ENCODE measurements at places on chromosomes 7 and 10.
A peak's percentile ranks its signal among the peaks of the same experiment; 100 is the strongest.

DNA sequence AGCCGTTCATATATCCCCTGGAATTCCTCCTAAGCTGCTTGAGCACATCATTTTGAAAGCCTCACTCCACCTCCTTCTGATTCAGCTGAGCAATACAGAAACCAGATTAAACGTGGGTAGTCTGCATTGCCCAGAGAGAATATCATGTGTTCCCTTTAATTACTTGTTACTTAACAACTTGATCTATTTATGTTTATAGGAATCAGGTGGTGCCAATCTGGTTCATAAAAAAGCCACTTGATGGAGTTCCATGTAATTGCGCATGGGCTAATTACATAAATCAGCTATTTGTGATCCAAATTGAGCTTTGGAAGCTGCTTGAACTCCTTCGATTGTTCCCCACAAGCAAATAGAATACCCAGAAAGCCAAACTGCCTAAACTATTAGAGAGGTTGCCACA, 114.7 kb upstream of the ADCY1 start:
- DNase-seq = peak; percentile 95

DNA sequence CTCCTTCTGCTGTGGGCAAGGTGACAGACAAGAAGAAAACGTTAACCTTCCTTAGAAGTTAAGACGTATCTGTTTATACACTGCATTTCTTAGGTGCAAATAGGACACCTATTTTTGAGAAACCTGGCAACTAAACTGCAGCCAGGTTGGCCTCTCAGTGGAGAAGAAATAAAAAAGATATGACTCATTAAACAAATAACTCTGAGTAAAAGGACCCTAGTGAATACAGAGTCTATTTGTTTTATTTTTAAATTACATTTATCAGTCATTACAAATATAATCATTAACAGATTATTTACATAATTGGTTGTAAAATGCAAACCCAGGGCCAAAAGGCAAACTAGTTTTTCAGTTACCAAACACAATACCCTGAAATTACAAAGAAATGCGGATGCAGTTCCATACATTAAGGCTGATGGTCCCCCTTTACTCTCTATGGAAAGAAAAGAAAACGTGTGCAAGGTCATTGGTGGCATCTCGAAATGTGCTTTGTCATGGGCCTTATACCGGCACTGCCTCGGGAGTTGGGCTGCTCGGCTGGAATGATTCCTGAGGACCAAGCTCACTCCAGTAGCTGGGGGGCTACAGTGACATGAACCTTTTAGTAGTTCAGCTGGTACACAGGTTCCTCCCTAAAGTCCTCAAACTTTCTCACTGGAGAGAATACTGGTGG, 38.4 kb downstream of the ADRB1 start:
- no peak for DNase-seq

- DNase-seq = no peak
Measured at GRCh38 chr7:5012985-5013384, 32.7 kb upstream of the RBAK start.

- no peak for DNase-seq
Measured at GRCh38 chr10:69045441-69046300, 42.2 kb upstream of the SRGN start.

DNA sequence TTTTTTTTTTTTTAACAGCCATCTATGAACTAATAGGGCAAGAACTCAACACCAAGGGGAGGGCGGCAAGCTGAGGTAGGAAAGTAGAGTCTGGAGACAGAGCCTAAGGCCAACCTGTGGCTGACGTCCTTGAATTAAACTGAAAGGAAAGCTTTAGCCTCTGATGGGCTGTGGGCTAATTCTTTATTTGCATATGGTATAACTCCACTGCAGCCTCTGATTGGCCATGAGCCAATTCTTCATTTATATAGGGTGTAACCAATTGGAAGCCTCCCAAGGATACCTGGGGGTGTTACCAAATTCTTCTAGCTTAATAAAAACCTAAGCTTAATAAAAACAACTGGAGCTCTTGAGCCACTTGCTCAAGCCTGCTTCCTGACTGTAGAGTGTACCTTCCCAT, 10.3 kb downstream of the TYW1 start:
- no peak for DNase-seq

DNA sequence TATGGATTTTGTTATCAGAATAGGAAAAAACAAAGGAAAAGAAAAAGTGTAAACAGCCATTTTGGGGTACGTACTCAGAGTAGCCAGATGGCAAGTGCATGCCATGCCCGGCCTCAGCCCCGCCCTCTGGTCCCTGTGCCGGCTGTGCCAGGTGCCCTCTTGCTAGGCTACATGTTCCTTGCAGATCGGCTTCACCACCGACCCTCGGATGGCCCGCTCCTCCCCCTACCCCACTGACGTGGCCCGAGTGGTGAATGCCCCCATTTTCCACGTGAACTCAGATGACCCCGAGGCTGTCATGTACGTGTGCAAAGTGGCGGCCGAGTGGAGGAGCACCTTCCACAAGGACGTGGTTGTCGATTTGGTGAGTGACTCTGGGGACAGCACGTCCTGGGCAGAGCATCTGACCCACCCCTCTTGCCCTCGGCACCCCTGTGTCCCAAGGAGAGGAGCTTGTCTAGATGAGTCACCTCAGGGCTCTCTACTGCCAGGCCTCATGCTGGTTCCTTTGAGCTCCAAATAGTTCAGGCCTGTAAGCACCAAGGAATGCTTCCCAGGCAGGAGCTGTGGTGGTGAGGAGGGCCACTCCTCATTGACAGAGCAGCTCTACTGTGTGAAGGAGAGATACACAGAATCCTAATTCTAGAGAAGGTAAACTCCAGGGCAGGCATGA, 54.9 kb upstream of the ZMIZ2 start:
- no peak for DNase-seq

DNA sequence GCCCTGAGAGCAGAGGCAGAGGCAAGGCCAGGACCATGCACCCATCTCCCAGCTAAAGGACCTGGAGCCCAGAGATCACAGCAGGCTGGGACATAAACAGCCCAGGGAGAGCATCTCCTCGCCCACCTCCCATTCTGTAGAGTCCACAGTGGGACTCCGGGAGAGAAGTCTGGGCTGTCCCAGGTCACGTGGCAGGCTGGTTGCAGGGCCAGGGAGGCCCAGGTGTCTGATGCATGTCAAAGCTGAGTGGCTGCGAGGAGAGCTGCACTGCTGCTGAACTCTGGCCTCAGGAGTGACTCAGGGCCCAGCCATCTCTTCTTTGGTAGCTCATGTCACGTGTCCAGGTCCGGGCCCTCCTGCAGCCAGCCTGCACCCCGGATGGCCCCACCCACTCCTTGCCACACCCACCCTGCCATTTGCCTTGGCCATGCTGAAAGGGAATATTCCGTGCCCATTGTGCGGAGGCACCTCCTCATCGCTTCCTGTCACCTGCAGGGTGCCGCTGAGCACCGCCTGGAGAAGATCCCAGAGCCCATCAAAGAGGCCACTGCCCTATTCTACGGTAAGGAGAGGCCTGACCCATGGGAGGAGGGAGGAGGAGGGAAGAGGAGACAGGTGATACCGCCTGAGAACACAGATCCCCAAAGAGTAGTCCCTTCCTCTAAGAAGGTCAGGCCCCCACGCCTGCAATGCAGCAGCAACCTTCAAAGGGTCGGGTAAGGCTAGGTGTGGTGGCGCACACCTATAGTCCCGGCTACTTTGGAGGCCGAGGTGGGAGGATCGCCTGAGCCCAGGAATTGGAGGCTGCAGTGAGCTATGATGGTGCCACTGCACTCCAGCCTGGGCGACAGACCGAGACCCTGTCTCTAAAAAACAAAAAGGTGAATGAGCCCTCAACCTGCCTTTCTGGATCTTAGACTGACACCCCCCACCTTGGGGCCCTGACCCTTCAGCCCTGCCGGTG, 12.6 kb upstream of the SH2B2 start:
- DNase-seq = no peak

GRCh38 chr7:155676052-155676451, 31.6 kb downstream of the RBM33 start:
- no peak for DNase-seq

- peak; percentile 67 for DNase-seq
Measured at GRCh38 chr7:25851332-25852210, 300.4 kb upstream of the NFE2L3 start.

DNA sequence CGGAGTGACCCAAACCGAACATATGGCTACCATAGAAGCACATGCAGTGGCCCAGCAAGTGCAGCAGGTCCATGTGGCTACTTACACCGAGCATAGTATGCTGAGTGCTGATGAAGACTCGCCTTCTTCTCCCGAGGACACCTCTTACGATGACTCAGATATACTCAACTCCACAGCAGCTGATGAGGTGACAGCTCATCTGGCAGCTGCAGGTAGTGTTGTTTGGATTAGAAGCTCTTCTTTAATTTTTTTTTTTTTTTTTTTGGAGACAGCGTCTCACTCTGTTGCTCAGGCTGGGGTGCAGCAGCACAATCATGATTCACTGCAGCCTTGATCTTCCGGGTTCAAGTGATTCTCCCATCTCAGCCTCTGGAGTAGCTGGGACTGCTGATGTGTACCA, 45.8 kb downstream of the NRF1 start:
- DNase-seq = no peak

- DNase-seq = no peak
Measured at GRCh38 chr10:110269374-110270318, 35.1 kb downstream of the SMNDC1 start.

GRCh38 chr7:1913466-1914282, 243.6 kb downstream of the ELFN1 start:
- DNase-seq = no peak

- DNase-seq = no peak
Measured at GRCh38 chr10:103758294-103758681, 97.1 kb downstream of the SH3PXD2A start.
